IPS DF 6.9 (cell line): ENCODE measurements at places on chromosomes 3 and 15.
A peak's percentile ranks its signal among the peaks of the same experiment; 100 is the strongest.

GRCh38 chr15:97977734-97978133 lies 17.2 kb downstream of the ARRDC4 start:
- no peak for DNase-seq

DNA sequence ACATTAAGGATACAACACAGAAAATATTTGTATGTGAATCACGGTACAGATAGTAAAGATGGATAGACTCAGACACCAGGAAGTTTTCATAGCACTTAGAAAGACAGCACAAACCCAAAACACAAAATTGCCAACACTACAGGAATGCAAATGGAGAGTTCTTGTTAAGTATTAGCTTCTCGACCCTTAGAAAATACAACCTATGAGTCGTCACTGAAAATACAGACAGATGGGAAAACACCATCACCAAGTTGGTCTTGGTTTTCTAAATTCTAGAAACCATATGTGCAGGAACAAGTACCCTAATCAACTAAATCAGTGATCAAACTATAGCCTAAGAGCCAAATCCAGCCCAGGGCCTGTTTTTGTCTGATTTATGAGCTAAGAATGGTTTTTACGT lies 50.7 kb downstream of the PEAK1 start:
- DNase-seq, result no peak

GRCh38 chr15:27084844-27085243 lies 113.9 kb downstream of the GABRG3 start:
- no peak for DNase-seq

GRCh38 chr15:42348083-42348482 lies 11.2 kb upstream of the CAPN3 start:
- no peak for DNase-seq

DNA sequence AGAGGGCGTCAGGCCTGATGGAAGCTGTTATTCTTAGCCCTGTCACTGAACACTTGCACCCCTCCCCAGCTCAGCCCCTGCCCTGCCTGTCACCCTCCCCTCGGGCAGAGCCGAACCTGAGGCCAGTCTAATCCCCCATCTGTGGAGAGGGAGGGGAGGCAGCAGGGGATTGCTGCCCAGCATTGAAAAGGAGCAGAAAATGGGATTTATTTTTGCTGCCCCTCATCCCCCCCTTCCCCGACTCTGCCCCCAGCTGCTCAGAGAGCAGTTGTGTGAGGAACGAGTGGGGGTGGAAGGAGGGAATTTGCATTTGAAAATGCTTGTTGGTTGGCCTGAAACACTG lies 71.6 kb downstream of the EPHB3 start:
- DNase-seq, result no peak

GRCh38 chr3:195087328-195087727 lies 183.6 kb downstream of the XXYLT1 start:
- DNase-seq, result no peak

DNA sequence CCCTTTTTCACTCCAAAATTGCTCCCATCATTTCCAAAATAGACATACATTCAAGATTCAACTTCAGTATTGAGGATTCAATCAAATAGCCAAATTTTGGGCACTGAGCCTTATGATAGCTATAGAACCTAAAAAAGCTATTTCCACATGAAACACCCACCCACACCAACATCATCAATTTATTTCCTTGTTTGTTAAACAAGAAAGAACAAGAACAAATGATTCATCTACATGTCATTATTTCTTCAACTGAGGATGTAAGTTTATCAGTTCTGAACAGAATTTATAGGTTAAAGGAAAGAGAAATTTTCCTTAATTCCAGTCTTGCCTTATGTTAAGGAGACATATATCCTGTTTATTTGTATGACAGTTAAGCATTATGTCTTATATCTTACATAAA lies 32.2 kb downstream of the DPPA2 start:
- no peak for DNase-seq

DNA sequence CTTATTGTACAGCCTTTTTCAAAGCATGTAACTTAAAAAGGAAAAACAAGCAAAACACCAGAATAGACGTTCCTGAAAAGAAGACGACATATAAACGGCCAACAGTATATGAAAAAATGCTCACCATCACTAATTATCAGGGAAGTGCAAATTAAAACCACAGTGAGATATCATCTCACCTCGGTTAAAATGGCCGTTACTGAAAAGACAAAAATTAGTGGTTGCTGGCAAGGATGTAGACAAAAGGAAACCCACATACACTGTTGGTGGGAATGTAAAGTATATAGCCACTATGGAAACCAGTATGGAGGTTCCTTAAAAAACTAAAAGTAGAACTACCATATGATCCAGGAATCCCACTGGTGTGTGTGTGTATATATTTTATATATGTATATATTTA lies 64.5 kb upstream of the MLF1 start:
- DNase-seq, result no peak

DNA sequence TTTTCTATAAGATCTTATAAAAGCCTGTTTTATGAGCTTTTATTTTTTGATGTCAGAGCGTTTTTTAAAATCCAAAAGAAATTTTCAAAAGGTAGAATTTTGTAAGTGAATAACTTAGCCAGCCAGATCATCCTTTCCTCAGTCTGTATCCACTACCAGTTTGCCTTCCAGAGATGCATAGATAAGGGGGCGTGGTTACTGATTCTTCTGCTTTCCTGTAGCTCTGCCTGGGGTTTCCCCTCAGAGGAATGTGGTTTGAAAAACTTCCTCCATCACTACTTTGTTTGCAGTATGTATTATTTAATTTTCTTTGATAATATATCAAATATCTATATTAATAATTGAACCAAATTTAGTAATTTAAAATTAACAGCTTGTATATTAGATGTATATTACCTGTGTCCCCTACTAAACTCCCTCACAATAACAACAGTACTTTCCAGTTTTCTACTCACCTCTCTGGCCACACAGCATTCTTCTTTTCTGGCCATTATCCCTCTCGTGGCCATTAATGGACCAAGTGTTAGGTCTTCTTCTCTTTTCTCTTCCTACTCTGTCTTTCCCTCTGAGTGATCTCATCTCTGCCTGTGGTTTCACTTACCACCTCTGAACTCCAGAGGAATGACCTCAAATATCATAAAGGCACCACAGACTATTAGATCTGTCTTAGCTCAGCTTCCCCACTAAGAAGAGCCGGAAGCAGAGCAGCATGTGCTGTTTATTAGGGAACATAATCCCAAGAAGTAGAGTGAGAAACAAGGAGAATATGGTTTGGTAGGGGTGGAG lies 239.7 kb downstream of the UBE2E2 start:
- no peak for DNase-seq

- no peak for DNase-seq
Measured at GRCh38 chr15:63736287-63736686, 97.5 kb downstream of the HERC1 start.

GRCh38 chr3:31768479-31769125 lies 212.5 kb downstream of the OSBPL10 start:
- DNase-seq, result peak; percentile 25

DNA sequence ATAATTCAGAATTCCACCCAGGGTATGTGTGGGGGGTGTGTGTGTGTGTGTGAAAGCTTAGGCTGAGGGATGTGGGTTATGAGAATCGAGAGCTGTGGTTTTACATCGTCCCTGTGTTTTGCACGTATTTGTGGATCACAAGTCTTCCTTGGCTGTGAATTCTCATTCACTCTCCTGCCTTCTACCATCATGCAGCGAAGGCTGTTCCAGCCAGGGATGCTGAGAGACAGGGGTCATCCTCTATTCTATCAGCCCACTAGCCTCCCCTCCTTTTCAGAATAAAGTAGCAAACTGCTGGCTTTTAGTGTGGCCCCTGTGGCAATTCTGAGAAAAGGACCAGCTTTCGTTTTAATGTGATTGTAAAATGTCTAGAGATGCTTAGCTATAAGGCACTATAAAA lies 460.6 kb upstream of the NR2F2 start:
- no peak for DNase-seq

DNA sequence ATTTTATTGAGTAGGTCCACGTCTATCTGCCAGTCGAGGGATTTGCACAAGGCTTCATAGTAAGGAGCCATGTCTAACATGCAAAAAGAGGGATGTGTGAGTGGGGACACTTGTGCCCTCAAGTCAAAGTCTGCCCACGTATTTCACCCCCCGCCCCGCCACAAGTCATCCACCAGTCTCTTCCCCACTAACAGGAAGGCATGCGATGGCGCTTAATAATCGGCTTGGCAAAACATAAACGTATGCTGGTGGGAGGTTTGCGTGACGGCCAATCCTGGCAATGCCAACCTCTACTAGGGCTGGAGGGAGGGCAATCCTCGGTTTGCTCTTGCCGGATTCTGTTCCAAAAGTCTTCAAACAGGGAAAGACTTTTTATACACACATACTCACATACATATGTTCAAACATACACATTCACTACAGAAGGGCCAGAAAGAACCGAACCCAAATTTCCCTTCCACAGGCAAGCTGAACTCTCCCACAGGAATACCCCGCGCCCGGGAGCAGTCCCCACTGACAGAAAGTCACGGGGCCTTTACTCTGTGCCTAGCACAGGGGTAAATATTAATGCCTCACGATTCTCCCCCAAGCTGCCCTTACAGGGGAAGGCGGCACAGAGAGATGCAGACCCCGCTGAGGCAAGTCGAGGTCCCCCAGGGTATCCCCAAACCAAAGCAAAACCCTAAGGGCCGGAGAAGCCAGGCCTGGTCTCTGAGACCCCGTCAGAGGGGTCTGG lies 675 bp downstream of the PSMD6 start:
- DNase-seq, result no peak

GRCh38 chr3:186782542-186783057 lies 777 bp upstream of the EIF4A2 start:
- DNase-seq, result no peak

- no peak for DNase-seq
Measured at GRCh38 chr15:63340878-63341277, 40.8 kb downstream of the CA12 start.

DNA sequence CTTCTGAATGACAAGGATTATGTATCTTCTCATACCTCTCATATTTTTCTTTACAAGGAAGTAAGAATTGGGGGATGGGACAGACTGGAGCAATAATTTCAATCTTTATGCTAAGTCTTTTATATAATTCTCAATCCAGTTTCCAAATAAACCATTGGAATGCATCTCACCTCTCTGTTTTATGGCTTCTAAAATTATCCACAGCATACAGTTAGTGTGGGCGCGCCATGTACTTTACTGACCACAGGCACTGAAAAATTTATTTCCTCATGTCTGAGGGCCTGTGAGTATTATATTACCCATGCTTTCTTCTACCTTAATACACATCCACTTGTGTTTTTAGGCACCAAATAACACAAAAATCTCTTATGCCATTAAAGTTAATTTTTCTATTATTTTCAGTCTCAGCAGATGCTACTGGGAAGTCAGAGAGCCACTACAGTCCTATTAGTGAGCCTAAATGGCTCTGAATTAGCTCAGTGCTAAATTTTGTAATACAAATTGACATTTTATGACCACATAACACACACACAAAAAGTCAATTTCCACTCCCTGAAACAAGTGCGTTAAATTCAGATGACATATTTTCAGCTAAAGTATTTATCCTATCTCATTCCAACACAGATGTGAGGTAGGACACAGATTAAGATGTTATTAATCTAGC lies 39.3 kb downstream of the SLITRK3 start:
- DNase-seq, result no peak

DNA sequence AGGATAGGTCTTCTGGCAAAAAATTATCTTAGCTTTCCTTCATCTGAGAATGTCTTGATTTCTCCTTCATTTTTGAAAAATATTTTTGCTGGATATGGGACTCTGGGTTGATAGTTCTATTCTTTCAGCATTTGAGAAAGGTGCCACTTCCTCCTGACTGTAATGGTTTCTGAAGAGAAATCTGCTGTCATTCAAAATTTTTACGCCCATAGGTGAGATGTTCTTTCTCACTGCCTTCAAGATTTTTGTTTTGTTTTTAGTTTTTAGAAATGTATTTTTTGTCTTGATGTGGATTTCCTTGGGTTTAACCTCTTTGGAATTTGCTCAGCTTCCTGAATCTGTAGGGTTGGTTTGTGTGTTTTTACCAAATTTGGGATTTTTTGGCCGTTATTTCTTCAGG lies 37.1 kb upstream of the ATP2B2 start:
- no peak for DNase-seq

DNA sequence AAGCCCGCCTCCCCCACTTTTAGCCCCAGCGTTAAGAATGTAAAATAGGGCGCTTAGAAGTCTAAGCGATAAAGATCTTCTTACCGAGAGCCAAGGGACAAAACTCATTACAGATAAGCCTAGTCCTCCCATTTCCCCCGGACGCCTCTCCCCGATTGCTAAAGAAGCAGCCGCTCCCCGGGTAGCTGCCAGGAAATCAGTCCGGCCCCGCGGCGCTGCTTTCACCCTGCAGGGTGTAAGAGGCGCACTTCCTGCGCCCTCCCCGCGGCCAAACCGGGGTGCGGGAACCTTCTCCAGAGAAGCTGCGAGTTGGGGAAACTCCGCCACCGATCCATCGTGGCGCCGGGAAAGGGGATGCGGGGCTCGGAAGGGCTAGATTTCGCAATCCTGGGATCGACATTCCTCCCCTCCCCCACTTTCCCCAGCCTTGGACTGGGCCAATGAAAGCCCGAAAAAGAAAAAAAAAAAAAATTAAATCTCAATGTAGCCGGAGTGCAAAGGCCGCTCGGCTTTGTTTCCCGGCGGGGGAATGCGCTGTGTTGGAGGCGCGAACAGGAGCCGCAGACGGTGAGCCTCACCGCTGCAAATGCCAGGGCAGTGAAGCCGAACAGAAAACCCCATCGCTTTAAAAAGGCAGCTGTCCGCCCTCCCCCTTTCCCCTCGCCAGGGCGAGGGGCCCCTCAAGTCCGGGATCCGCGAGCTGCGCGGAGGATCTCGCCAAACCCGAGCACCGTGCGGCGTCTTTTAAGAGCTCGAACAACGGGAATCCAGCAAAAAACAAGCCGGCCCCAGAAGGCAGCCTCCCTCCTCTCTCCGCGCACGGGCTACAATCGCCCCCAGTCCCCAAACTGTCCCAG lies 626 bp upstream of the PTPRG start:
- DNase-seq, result no peak

GRCh38 chr3:153553605-153553945 lies 391.5 kb downstream of the RAP2B start:
- DNase-seq, result no peak

GRCh38 chr3:191316876-191317603 lies 12.2 kb upstream of the CCDC50 start:
- DNase-seq, result no peak

DNA sequence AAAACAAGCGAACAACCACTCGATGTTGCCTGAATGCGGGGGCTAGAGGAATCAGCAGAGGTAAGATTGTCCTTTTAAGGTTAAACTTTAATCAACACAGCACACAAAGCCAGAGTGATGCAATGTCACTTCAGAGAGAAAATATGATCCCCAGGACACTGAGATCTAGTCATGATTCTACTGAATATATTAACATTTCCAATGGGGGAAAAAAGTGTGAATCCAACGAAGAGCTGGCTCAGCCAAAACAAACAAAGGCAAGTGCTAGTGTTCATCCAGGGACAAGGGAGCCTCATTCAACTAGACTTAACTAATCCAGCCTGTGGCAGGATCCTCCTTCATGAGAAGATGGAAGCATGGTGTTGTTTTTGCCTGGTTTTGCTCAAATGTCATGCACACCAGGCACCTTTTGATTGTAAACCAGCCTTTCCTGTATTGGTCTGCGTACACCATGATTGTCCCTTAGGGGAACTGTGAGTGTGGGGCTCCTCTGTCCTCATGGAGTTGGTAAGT lies 35.8 kb downstream of the SCG5 start:
- DNase-seq, result no peak
